ENCODE measurements at places on chromosomes 3 and 15. TPM values are rescaled to one million over a fixed set of nuclear protein-coding genes. Genes with fewer than 3 reads are reported as not detected.

Gene ATP11B
- 66.4 TPM for total RNA-seq

Gene TRH
- 2.5 TPM for total RNA-seq

Gene PLA2G4D
- total RNA-seq: not detected

Gene LMAN1L
- not detected for total RNA-seq

Gene ESYT3
- total RNA-seq: 0.27 TPM

Gene FSTL1
- total RNA-seq: 765 TPM

Gene GOLGA8H
- 0.63 TPM for total RNA-seq

Gene CATSPER2
- 2.4 TPM for total RNA-seq

Gene STRIT1
- not detected for total RNA-seq

Gene A4GNT
- total RNA-seq: not detected

Gene SAXO2
- total RNA-seq: 0.25 TPM

Gene SIDT1
- total RNA-seq: not detected

Gene OCA2
- not detected for total RNA-seq

Gene PGBD4
- total RNA-seq: 1.6 TPM

Gene CASR
- not detected for total RNA-seq

Gene SNAPC5
- 23.8 TPM for total RNA-seq

Gene ATP10A
- total RNA-seq: 4.4 TPM

Gene CYP8B1
- not detected for total RNA-seq

Gene CPLX3
- not detected for total RNA-seq

Gene CACNA2D2
- total RNA-seq: not detected

Gene BUB1B
- 35.2 TPM for total RNA-seq

Gene IL17RD
- 13.6 TPM for total RNA-seq

Gene DISP2
- total RNA-seq: 0.36 TPM

Gene PTH1R
- not detected for total RNA-seq

Gene DUOX1
- not detected for total RNA-seq

Gene UROC1
- not detected for total RNA-seq

Gene HDC
- total RNA-seq: not detected

Gene GREM1
- 181 TPM for total RNA-seq

Gene ANKRD34C
- not detected for total RNA-seq

Gene KLHL6
- total RNA-seq: not detected

Gene MRAS
- total RNA-seq: 31.2 TPM

Gene EEF1AKMT4
- 2.5 TPM for total RNA-seq

Gene CYP1A2
- not detected for total RNA-seq

Gene UCN2
- total RNA-seq: 0.54 TPM

Gene DUOXA1
- total RNA-seq: 0.36 TPM

Gene TBC1D23
- total RNA-seq: 76.4 TPM

Gene SAMD7
- not detected for total RNA-seq

Gene ACAN
- 3.3 TPM for total RNA-seq

Gene KBTBD8
- 1.1 TPM for total RNA-seq

Gene SCG5
- 16.7 TPM for total RNA-seq

Gene KLHL40
- total RNA-seq: not detected
